Stimulated activated CD4-positive, alpha-beta T cell treated with anti-CD3 and anti-CD28 coated beads, Interleukin-4, amount 100 ng/mL, for 24 hours (primary cell): ENCODE measurements at places on chromosomes 11 and 22.

DNA sequence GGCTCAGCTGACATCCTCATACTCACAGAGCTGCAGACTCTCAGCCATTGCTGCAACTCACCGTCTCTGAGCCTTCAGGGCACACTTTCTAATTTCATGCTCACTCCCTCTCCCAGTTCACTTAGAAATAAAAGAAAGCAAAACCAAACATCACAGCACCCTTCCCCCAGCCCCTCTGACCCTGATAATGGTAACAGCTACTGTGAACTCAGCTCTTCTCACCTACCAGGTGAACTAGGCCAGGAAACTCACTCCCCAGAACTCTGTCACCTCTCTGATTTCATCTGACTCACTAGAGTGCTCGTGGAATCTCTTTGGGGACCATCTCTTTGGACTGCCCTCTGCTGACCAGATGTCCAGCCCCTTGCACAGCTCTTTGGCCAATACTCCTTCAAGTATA lies 14.5 kb upstream of the PARVA start:
- DNase-seq = no peak

- no peak for DNase-seq
Observed at GRCh38 chr11:70028147-70028855, 49.8 kb upstream of the ANO1 start.

- no peak for DNase-seq
Observed at GRCh38 chr22:44159811-44160210, 20.9 kb upstream of the PARVG start.

DNA sequence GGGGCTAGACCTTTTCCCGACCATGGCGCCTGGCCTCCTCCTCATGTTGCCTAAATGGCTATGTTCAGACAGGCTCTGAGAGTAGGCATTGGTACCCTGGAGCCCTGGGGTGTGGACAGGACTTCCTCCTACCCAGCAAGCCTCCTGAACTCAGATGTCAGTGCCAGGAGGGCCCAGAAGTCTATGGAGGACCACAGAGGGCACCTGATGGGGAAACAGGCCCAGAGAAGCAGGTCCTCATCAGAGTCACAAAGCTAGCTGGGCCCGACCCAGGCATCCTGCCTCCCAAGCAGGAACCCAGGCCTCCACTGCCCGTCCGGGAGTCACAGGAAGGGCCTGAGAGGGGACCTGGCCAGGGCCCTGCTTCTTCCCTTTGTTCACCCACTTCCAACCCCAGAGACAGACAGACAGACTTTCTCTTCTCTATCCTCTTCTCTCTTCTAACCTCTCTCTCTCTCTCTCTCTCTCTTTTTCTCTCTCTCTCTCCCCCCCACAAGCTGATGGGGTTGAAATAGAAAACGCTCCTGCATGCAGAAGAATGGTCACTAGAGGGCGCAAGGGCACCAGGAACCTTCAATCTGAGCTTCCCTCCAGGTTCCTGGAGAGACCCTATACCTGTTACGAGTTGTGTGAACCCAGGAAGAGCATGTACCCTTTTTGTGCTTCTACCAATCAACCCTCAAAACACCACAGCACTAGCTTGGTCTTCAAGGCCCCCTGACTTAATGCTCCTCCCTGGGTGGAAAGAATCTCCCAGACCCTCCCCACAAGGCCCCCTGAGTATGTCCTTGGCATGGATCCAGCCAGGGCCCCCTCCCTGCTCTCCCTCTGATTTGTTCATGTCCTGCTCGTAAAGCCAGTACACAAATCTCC lies 27.1 kb downstream of the ARAP1 start:
- DNase-seq = peak; percentile 83

DNA sequence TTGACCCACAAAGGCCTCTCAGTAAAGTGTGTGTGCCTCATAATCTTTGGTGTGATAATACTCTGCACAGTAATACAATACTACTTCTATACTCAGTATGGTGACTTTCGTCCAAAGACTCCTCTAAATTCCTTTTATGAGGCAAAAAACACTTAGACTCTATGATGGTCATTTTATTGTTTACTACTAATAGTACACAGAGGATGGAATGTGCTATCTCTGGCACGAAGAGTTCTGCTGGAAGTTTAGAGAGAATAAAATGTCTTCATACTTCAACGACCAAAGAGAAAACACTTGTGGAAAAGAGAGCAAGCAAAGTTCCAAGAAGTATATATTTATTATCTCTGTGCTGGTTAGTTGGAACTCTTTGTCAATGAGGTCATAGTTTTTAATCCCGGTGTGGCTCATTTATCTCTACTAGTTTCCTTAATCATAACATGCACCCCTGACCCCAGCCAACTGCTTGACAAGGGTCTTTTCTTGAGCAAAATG lies 7.5 kb upstream of the CSTF3 start:
- no peak for DNase-seq

DNA sequence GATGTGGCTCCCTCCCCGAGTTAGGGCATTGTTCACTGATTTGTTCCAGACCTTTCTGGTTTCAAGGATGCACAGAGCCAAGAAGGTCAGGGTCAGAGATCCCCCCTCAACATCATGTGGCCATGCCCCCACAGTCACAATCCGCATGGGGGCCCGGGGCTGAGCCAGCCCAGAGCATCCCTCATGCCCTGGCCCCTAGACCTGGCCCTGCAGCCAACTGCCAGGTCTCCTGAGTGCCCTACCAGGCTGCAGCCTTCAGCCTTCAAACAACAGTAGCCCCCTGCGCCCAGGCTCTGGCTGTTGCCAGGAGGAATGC lies 142.4 kb downstream of the CRYBB2 start:
- DNase-seq = no peak

- DNase-seq = no peak
Observed at GRCh38 chr11:12744826-12745502, 70.7 kb downstream of the TEAD1 start.

- no peak for DNase-seq
Observed at GRCh38 chr11:104404231-104405175, 240.6 kb upstream of the PDGFD start.

DNA sequence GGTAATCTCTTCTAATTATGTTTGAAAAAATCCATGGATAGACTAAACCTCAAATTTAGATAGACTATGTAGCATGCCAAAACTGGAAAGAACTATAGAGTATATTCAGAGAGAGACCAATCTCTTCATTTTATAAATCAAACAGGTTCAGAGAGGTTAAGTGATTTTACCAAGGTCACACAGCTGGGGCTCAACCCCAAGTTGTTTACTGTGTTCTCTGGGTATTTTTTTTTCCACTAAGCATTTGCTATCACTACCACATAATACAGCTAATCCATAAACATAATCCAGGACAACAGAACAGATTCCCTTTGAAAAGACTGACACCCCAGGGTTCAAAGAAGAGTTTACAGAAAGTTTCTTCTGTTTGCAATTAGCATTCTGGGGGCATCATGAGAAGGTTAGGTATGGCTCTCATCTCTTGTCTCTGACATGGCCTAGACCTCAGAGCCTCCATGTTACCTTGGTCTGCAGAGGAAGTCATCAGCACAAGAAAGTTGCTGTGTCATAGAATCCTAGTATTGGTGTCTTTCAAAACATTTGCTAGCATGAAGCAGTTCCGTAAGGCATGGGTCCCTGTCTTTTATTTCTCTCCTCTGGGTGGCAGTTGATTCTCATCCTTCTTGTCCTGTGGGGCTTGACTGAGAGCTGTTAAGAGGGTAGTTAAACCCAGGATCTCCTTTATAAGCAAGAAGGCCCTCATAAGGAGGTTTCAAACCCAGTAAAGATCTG lies 94.5 kb upstream of the HSD17B12 start:
- no peak for DNase-seq

DNA sequence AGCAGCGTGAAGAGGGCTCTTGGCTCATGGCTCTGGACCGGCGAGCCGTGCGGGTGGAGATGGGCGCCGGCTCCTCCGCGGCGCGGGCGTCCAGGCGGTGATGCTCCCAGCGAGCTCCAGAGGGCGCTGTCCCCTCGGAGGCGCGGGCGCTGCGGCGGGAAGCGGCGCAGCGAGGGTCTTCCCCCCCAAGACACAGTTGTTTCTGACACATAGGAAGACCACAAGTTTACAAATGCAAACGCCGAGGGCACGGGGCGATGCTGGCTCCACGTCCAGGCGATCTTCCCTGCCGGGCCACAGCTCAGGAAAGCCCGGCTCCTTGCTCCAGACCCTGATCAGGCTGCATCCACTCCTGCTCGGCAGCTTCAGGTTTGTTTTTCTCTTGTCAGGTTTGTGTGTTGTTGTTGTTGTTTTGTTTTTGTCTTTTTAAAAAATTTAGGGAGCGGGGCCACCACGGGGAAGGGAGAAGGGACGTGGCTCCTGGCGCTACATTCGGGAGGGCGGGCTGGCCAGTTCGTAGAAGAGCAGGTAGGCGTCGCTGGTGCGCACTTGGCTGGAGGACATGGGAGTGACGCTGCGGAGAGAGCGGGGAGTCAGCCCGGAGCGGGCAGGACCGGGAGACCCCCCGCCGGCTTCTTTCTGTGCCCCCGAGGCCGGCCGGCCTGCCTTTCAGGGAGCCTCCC lies 10.0 kb upstream of the MFRP start:
- DNase-seq = peak; percentile 72

GRCh38 chr22:16922706-16923105 lies 85.3 kb downstream of the GAB4 start:
- no peak for DNase-seq

DNA sequence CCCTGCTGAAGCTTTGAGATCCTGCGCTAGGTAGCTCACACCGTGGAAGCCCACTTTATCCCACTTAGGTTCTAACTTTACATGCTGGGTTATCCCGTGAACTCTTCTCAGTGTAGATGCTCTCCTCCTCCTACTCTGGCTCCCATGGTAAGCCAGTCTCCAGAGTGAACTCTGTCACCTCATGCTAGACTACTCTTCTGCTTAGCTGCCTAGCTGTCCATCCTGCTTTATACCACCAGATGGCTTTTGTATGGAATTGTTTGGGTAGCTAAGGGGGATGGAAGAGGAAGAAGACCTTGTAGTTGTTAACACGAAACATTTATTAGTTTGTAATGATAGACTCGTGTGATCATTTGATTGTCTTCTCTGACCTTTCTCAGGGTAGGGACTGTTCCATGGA lies 46.8 kb downstream of the EMSY start:
- no peak for DNase-seq

DNA sequence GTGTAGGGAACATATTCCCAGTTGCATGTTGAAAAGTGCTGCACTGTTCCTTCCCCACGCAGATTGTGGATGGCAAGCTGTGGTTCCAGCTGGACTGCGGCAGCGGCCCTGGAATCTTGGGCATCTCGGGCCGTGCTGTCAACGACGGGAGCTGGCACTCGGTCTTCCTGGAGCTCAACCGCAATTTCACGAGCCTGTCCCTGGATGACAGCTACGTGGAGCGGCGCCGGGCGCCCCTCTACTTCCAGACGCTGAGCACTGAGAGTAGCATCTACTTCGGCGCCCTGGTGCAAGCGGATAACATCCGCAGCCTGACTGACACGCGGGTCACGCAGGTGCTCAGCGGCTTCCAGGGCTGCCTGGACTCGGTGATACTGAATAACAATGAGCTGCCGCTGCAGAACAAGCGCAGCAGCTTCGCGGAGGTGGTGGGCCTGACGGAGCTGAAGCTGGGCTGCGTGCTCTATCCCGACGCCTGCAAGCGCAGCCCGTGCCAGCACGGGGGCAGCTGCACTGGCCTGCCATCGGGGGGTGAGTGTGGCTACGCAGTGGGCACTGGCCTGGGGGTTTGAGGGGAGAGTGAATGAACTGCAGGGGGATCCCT lies 102.7 kb upstream of the MTNR1B start:
- DNase-seq = no peak

DNA sequence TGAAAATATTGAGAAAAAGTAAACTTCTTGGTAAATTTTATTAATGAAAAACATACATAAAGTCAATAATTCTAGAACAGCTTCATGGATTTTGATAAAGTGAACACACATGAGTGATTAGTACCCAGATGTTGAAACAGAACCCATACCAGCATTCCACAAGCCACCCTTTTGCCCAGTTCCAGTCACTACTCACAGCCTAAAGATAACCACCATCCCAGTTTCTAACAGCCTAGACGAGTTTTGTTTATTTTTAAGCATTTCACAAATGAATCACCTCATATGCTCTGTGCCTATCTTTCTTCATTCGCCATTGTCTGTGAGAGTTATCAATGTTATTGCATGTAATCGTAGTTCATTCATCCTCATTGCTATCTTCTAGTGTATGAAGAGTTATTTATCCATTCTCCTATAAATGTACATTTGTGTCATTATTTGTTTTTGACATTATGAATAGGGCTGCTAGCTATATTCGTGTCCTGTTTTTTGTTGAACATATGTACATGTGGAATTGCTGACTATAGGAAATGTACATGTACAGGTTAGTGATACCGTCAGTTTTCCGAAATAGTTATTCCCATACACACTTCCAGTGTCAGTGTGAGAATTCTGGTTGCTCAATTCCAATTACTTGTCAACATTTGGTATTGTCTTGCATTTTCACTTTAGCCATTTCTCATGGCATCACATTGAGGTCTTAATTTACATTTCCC lies 44.5 kb upstream of the TEAD1 start:
- no peak for DNase-seq

GRCh38 chr22:45805413-45805812 lies 133.8 kb downstream of the ATXN10 start:
- no peak for DNase-seq

GRCh38 chr11:71309181-71309580 lies 56.8 kb upstream of the SHANK2 start:
- DNase-seq = no peak

- no peak for DNase-seq
Observed at GRCh38 chr11:121890946-121891515, 225.0 kb downstream of the BLID start.

- no peak for DNase-seq
Observed at GRCh38 chr22:19943082-19944026, 1.7 kb upstream of the TXNRD2 start.

DNA sequence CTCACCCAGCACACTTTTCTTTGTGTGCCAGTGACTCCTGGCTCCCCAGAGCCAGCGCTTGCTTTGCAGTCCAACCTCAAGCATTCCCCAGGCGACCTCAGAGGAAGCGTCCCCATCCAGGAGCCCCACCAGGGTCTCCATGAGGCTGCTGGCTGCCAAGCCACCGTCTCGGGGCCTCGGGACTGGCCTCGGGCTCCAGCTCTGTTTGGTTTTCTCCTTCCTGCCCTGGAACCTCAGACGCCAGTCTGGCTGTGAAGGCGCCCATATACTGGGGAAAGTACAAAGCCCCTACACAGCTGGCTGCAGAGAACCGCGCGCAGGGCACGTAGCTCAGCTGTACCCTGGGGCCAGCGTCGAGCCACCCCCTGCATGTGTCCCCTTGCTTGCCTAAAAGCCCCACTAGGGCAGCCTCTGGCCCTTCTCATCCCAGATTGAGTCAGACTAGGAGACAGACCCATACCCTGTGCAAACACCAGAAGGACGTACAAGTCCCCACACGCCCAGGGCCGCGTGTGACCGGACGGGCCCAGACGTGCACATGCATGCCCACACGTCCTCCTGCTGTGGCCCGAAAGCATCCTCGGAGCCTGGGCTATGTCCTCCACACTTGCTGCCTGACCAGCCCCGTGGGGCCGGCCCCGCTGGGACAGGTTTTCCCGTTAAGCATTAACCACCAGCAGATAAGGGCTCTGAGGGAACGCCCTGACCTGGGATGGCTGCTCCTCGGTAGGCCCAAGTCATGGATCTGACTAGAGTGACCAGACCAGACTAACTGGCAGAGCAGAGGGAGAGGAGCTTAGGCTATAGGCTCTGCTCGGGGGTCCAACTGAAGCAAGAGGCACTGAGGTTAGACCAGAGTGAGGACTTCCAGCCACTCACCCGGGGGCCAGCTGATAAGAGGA lies 4.2 kb upstream of the SYT8 start:
- no peak for DNase-seq
